Effector memory CD4-positive, alpha-beta T cell (primary cell): ENCODE measurements at places on chromosomes 11 and 22.

GRCh38 chr11:13278609-13279486, 1.3 kb downstream of the BMAL1 start:
- peak overlapping the region; percentile 95 for H3K4me3 ChIP-seq
- peaks cover 39% of the 10 kb centered on the region for H3K4me1 ChIP-seq

DNA sequence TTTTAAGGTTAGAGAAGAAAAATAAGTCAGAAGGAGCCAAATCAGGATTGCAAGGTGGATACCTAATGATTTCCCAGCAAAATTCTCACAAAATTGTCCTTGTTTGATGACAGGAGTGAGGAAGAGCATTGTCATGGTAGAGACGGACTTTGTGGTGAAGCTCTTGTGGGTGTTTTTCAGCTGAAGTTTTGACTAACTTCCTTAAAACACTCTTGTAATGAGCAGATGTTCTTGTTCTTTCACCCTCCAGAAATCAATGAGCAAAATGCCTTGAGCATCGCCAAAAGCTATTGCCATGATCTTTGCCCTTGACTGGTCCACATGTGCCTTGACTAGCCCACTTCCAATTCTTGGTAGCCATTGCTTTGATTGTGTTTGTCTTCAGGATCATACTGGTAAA, 20.0 kb downstream of the CALCB start:
- H3K27me3 ChIP-seq: no peaks in the 10 kb centered on the region
- no peak for DNase-seq
- H3K4me1 ChIP-seq: no peaks in the 10 kb centered on the region
- H3K36me3 ChIP-seq: no peaks in the 10 kb centered on the region
- H3K4me3 ChIP-seq: no peak overlapping the region

DNA sequence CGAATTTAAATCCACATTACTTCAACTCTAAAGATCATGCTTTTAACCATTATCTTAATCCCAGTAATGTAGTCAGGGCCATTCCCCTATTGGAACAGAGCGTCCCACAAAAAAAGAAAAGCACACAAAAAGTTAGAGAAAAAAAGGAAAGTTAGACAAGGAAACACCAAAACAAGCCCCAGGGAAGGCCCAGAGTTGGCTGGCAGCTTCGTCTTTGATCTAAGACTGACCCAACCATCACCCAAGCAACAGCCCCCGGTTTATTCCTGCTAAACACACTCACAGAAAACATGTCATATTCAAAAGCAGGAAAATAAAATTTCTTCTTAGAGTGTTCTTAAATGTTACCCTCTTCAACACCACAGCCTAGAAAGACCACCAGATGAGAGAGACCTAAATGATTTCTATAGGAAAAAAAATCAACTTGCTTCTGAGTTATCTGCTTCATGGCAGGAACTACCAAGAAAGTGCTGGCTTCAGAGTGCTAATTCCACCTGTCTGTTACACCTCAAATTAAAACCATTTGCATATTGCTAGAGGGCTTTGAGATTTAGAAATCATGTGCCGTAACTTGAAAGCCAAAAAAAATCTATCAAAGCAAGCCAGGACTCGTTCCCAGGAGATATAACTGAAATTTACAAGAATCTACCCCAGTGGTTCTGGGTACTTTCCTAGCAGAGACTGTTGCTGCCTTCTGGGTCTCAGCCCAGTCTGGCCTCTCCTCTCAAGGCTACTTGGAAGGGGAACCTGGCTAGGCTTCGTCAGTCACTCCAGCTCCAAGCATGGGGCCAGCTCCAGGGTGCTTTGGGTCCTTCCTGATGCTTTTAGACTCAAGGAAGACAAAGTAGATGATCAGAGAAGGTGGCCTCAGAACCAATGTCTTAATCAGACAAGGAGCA, 31.2 kb downstream of the POU2AF3 start:
- no peaks in the 10 kb centered on the region for H3K36me3 ChIP-seq
- H3K4me1 ChIP-seq: no peaks in the 10 kb centered on the region
- no peak overlapping the region for H3K27ac ChIP-seq
- no peak overlapping the region for H3K4me3 ChIP-seq
- no peak for DNase-seq

GRCh38 chr11:9263840-9264315, 1.3 kb downstream of the DENND5A start:
- DNase-seq: no peak
- peaks cover 21% of the 10 kb centered on the region for H3K4me1 ChIP-seq
- no peaks in the 10 kb centered on the region for H3K36me3 ChIP-seq

DNA sequence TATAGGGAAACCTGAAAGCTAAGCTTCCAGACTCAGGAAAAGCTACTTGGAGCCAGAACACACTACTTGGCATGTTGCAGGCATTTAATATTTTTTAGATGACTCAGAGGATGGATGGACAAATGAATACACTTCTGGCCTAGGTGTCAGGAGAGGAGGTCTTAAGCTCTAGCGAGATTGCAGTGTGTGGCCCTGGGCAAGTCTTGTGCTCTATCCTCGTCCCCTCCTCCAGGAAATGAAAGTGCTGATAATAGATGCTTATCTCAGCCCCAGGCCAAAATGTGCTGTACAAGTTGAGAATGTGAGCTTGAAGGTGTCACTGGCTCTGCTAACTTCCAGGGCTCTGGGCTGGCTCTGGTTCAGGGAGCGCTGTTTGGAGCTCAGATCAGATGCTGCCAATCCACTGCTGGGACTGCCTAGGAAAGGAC, 136.3 kb downstream of the PKNOX2 start:
- no peaks in the 10 kb centered on the region for H3K27me3 ChIP-seq
- DNase-seq: no peak
- H3K4me1 ChIP-seq: no peaks in the 10 kb centered on the region
- no peak overlapping the region for H3K4me3 ChIP-seq
- H3K36me3 ChIP-seq: no peaks in the 10 kb centered on the region

- no peak for DNase-seq
- no peak overlapping the region for H3K4me3 ChIP-seq
- no peaks in the 10 kb centered on the region for H3K27me3 ChIP-seq
- H3K36me3 ChIP-seq: no peaks in the 10 kb centered on the region
Observed at GRCh38 chr11:130726234-130727037, 189.8 kb downstream of the SNX19 start.

GRCh38 chr22:20656516-20656901, 117.4 kb upstream of the SERPIND1 start:
- H3K4me1 ChIP-seq: no peaks in the 10 kb centered on the region
- no peak overlapping the region for H3K27ac ChIP-seq
- no peak overlapping the region for H3K4me3 ChIP-seq

GRCh38 chr11:19646921-19647320, 65.7 kb upstream of the NAV2 start:
- no peaks in the 10 kb centered on the region for H3K27me3 ChIP-seq
- H3K36me3 ChIP-seq: no peaks in the 10 kb centered on the region
- no peak for DNase-seq

GRCh38 chr22:44472598-44472997, 25.4 kb downstream of the RTL6 start:
- no peak for DNase-seq
- H3K36me3 ChIP-seq: no peaks in the 10 kb centered on the region
- H3K27me3 ChIP-seq: no peaks in the 10 kb centered on the region
- H3K4me3 ChIP-seq: no peak overlapping the region
- no peak overlapping the region for H3K27ac ChIP-seq
- H3K4me1 ChIP-seq: no peaks in the 10 kb centered on the region

DNA sequence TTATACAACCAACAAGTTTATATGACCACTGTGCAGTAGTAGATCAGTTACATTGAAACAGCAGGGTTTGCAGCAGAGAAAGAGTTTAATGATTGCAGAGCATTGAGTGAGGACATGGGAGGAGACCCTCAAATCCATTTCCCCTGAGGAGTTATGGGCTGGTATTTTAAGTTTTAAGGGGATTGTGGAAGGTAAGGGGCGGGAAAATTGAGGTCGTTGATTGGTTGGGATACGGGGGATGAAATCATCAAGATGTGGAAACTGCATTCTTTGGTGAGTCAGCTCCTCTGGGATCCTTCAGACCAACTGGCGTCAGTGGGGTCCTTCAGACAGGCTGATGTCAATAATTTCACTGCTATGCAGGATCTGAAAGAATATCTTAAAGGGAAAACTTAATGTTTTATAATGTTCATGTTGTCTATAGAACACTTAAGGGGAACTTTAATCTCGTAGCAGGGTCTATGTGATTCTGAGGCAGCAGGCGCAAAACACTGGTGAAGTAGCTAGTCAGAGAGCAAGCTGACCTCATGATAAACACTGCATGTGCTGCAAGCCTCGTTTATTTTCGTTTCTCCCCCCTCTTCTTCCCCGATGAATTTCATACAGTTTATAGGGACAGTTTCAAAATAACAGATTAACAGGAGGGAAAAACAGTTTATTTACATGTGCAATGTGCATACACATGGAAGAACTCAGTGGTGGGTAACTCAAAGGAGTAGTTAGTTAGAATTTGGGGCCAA, 17.4 kb upstream of the BACE1-AS start:
- H3K4me3 ChIP-seq: no peak overlapping the region
- no peaks in the 10 kb centered on the region for H3K36me3 ChIP-seq
- DNase-seq: no peak
- no peak overlapping the region for H3K27ac ChIP-seq

GRCh38 chr11:79108851-79109250, 332.0 kb downstream of the TENM4 start:
- H3K36me3 ChIP-seq: no peaks in the 10 kb centered on the region
- no peaks in the 10 kb centered on the region for H3K27me3 ChIP-seq
- H3K4me1 ChIP-seq: no peaks in the 10 kb centered on the region
- no peak overlapping the region for H3K27ac ChIP-seq
- DNase-seq: no peak

DNA sequence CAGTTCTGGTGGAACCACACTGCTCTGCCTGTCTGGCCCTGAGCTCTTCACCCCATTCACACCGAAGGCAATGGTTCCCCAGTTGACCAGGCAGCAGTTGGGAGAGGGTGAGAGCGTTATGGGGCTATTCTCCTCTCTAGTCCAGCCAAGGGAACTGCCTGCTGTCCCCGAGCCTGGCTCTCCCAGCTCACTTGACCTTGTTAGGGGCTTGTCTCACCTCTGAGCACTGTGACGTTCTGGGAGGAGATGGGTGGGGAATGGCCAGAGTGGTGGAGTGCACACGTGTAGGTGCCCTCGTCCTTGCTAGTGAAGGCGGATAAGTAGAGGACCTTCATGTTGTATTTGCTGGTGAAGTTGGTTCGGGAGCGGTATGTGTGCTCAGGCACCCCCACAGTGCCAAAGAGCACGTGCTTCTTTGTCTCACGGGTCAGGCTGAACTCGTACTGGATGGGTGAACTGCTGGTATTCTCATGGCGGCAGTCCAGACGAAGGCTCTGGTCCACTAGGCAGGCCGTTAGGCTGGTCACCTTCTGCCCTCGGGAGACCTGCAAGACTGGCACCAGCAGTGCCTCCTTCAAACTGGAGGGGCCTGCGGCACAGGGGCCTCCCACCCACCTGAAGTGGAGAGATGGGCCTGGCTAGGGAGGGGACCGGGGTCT, 3.0 kb downstream of the THY1 start:
- H3K27ac ChIP-seq: no peak overlapping the region
- peaks cover 10% of the 10 kb centered on the region for H3K27me3 ChIP-seq
- H3K36me3 ChIP-seq: no peaks in the 10 kb centered on the region
- no peak for DNase-seq

DNA sequence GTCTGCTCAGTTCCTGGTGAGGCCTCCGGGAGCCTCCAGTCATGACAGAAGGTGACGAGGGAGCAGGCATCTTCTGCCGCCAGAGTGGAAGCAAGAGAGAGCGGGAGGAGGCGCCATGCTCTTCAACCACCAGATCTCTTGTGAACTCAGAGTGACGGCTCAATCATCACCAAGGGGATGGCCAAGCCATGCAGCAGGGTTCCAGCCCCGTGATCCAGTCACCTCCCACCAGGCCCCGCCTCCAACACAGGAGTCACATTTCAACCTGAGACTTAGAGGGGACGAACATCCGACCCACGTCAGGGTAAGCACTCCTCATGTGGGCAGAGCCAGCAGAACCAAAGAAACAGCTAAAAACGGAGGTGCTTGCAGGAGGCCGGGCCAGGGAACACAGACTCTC, 1470.5 kb downstream of the BRD1 start:
- H3K4me1 ChIP-seq: no peaks in the 10 kb centered on the region
- no peak overlapping the region for H3K4me3 ChIP-seq

GRCh38 chr11:65730461-65730860, 9.9 kb upstream of the RNASEH2C start:
- no peaks in the 10 kb centered on the region for H3K36me3 ChIP-seq
- no peak overlapping the region for H3K4me3 ChIP-seq

GRCh38 chr11:63443714-63444113, 47.3 kb downstream of the PLAAT5 start:
- no peak for DNase-seq
- no peaks in the 10 kb centered on the region for H3K27me3 ChIP-seq
- H3K4me1 ChIP-seq: no peaks in the 10 kb centered on the region
- no peaks in the 10 kb centered on the region for H3K36me3 ChIP-seq
- no peak overlapping the region for H3K4me3 ChIP-seq

DNA sequence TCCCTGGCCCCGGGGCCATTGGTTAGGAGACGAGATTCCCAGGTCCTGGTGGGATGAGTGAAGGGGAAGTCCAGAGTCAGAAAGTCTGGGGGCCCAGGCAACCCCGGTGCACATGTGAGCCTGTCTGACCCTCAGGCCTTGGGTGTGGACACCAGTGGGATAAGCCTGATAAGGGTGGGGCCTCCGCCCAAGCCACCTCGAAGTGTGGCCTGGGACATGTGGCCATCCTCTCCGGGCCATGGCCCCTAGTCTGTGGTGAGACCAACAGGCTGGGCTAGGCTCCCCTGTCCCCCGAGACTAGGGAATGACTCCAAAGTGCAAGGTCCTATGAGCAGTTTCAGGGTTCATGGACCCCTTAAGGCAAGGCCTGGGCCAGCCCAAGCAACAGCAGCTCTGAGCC, 6.3 kb downstream of the CABP7 start:
- no peak for DNase-seq
- H3K4me1 ChIP-seq: no peaks in the 10 kb centered on the region
- H3K36me3 ChIP-seq: no peaks in the 10 kb centered on the region
- H3K27ac ChIP-seq: no peak overlapping the region
- H3K27me3 ChIP-seq: peaks cover 4% of the 10 kb centered on the region

- no peaks in the 10 kb centered on the region for H3K27me3 ChIP-seq
- H3K27ac ChIP-seq: no peak overlapping the region
- no peak overlapping the region for H3K4me3 ChIP-seq
- H3K36me3 ChIP-seq: no peaks in the 10 kb centered on the region
- no peak for DNase-seq
Observed at GRCh38 chr11:19938866-19939265, 221.4 kb downstream of the DBX1 start.

DNA sequence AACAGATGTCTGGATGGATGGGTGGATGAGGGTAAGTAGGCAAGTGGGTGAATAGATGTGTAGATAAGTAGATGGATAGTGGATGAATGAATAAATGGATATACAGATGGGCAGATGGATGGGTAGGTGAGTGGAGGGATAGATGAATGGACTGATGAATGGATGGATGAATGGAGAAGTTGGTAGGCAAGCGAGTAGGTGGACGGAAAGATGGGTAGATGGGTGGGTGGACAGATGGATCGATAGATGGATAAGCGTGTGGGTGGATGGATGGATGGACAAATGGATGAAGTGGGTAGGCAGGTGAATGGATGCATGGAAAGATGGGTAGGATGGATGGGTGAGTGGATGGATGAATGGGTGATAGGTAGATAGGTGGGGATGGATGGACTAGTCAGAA, 393.2 kb downstream of the SHANK2 start:
- no peak overlapping the region for H3K27ac ChIP-seq
- DNase-seq: no peak
- H3K36me3 ChIP-seq: no peaks in the 10 kb centered on the region
- H3K27me3 ChIP-seq: no peaks in the 10 kb centered on the region
- no peaks in the 10 kb centered on the region for H3K4me1 ChIP-seq
- no peak overlapping the region for H3K4me3 ChIP-seq
